ENCODE measurements at places on chromosomes 1 and 21. TPM values are rescaled to one million over a fixed set of nuclear protein-coding genes. Genes with fewer than 3 reads are reported as not detected.

DNA sequence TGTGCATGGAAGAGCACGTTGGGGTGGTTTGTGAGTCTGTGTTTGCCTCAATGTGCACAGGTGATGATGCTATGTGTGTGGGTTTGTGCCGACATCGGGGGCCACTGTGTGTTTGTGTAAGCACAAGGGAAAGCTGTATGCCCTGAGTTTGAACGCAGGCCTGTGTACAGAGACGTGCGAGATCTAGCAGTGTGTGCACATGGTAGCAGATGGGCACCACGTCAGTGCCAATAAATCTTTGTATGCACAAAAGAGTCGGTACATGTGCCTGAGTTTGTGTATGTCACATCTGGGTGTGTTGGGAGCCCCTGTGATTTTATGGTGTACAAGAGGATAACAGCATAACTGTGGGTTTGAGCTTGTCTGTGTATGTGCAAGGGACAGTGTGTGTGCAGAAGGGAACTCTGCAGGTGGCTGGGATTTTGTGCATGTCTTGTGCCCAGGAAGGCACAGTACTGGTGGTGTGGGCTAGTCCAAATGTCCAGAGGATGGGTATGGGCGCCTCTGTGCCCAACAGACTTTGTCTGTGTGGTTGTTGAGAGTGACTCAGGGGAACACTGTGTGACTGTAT is 32.0 kb upstream of the WASF2 start:
- no peak for DNase-seq

- no peak for DNase-seq
Measured at GRCh38 chr1:92502247-92502646, 15.5 kb upstream of the GFI1 start.

GRCh38 chr1:204222764-204223055 is 8.9 kb upstream of the GOLT1A start:
- DNase-seq = no peak

- no peak for DNase-seq
Measured at GRCh38 chr21:42980312-42981213, 6.2 kb downstream of the PKNOX1 start.

GRCh38 chr1:222616525-222616924 is 1.4 kb upstream of the MIA3 start:
- no peak for DNase-seq

GRCh38 chr1:68506386-68506785 is 9.5 kb upstream of the DEPDC1 start:
- DNase-seq = no peak

GRCh38 chr1:25987951-25988350 is 9.9 kb downstream of the PAFAH2 start:
- DNase-seq = no peak

DNA sequence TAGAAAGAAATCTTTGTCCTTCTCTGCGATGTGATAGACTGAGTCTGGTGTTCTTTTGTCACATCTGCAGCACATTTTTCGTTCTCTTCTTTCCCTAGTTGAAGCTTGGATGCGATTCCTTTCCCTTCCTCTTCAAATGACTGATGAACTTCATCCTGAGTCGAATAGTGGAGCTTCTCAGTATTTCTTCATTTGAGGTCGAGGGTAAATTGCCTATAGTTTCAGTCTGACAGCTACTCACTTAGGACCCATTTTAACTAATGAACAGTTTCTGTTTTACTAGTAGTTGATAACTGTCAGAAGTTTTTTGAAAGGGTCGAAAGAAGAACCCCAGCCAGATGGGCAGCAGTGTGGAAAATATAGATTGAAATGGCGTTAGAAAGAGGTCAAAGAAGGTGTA is 4.7 kb upstream of the REG4 start:
- no peak for DNase-seq

DNA sequence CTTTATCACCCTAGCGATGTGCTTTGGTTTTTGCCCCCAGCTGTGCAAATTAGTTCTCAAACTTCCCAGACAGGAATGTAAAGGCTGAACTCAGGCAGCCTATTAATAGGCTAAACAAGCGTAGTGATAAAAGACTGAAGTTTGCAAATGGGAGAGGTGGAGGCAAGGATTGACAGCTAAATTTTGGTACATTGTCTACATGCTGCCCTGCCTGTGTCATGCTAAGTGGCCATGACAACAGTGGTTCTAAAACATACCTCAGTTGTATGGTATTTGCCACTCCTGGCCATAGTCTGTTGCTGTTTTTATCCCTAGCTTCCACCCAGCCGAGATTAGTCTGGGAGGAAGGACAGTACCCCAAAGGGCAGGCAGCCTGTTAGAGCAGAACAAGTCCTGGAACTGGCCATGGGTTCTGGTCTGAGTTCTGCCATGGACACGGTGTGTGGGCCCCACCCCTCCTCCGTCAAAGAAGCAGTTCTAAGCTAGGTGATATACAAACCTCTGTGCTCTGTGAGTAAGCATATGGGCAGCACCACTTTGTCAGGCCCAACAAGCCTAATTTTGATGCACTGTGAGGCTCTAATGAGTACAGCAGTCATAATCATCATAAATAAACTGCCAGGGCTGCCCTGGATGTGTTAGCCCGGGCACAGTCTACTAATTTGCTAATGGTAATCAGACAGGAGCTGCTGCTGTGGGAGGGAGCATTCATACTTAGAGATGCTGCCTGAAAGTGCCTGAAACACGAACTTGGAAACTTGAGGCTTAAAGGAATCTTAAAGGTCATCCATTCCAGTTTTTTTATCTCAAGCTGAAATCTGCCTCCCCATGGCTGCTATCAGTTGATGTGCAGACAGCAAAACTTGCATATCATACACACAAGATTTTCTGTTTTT is 177.1 kb downstream of the HHAT start:
- DNase-seq = no peak

DNA sequence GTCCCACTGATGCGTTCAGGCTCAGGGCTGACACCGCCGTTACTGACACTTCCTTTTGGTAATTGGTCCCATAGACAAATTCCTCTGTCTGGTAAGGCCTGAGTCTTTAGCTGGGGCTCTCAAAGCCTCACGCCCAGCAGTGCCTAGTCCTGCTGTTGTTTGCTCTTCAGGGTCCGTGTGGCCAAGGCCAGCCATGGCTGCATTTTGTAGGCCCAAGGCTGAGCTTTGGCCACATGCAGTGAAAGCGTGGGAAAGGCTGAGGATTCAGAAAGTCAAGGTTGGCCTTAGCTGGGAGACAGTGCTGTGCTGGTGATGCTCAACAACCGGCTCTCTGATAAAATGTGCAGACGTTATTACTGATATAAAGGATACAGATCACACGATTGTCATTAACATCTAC is 63.5 kb upstream of the C1orf174 start:
- no peak for DNase-seq

DNA sequence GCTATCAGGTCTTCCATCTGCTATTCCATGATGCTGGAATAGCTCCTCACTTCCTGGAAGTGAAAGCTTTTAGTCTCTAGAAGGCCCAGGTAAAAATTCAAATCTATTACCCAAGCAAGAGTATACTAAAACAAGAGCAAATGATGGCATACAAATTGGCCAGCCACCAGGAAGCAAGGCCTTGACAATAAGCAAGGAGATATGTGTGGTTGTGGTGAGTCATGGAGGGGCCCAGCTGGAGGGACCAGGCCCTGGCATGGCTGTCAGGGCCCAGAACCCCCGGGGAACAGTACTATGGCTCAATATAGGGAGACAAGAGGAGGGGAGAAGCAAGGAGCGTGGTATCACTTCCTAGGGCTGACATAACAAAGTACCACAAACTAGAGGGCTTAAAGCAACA is 358.7 kb downstream of the RRAGC start:
- no peak for DNase-seq

DNA sequence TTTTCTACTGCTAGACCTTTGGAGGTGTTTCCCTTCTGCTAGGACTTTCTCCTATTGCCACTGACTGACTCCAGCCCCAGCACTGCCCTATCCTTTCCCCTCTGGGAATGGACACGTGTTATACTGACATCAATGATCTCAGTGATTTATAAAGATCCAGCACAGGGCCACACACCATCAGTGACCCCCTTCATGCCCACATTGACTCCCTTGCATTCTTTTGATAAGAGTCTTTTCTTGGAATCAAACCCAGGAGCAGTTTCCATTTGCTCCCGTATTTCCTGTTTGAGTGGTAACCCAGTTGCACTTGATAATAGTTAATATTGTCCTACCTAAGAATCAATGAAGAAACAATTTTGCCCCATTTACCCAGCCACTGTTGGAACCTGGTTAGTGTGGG is 501.0 kb upstream of the USP24 start:
- no peak for DNase-seq

DNA sequence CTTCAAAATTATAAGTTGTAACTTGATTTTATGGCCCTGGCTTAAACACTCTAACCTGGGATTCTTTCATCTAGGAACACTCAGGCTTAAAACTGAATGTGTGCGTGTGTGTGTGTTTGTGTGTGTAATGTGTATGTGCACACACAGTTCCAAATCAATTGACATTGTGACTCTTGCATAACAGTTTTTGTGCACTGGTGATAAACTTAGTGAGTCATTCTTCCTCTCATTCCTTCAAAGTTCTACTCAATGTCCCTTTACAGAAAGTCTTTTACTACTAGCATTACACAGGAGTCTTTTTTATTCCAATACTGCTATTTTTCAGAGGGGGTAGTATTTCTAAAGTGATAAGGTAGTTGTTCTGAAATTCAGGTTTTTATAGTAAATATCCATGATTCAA is 943.6 kb downstream of the KCNT2 start:
- no peak for DNase-seq

GRCh38 chr1:180309338-180309737 is 79.3 kb downstream of the LHX4 start:
- DNase-seq = no peak

DNA sequence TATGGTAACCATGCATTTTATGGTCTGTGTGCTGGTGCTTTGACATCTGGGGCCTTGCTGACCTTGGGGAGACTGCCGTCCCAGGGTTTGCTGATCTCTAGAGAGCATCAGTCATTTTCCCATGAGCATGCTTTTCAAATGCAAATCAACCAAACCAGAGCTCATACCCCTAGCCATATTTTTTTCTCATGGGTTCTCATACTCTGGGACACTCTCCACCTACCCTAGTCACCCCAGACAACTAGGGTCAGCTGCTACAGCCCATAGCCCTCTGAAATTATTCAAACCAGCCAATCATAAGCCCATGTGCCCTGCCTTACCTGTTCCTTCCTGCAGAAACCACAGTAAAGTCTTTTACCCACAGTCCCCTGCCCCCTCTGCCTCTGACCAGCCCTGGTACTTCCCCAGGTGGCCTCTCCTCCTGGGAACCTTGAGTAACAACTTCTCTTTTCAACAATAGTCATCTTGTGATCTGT is 132.0 kb downstream of the MAP3K21 start:
- no peak for DNase-seq

DNA sequence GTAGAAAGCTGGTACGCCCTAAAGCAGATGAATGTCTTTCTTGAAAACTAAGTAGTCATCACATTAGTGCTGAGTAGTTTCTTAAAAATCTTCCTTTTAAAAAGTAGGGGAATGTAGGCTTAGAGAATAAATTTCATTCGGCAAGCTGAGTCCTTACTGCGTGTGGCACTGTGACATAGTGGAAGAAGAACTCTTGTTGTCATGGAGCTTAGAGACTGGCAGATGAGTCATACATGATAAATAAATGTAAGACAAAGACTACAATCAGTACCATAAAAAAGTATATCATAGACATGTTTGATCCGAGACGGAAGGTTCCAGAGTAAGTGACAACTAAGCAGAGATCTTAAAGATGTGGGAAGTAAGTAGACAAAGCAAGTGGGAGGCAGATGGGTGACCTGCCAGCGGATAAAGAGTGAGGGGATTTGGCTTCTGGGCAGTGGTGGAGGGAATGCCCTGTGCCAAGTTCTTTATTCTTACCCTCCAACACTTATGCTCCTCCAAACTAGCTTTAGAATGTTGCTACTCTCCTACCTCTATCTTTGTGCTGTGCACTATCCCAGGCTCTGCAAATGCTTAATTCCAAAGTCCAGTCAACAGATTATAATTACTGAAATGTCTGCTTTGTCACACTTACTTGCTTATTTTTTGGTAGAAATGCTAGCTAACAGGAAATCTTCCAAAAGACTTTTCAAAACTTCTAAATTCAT is 608.5 kb upstream of the USP24 start:
- no peak for DNase-seq

- DNase-seq = no peak
Measured at GRCh38 chr1:25927521-25928265, 21.5 kb upstream of the STMN1 start.

GRCh38 chr1:41862384-41863221 is 56.1 kb downstream of the HIVEP3 start:
- DNase-seq = no peak

DNA sequence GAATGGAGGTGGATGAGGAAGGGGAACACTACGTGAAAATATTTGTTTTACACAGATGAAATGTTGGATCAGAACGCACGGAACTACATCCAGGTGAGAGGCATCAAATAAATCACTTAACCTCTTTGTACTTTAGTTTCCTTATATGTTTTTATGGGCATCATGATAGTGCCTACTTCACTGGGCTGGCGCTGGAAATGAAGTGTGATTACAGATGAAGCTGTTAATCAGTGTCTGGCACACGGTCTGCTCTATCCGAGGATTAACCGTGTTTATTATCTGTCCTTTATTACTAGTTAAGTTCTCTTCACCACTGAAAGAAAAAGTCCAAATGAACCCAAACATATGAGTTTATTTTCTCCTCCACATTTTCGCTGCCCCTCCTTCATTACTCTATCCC is 96.0 kb upstream of the TRABD2B start:
- no peak for DNase-seq

FAF1 gene
- 99.9 TPM for total RNA-seq

NAV1 gene
- total RNA-seq = 13.2 TPM

SMG5 gene
- total RNA-seq = 216 TPM

KIF26B gene
- total RNA-seq = 1.7 TPM

DIRAS3 gene
- 0.10 TPM for total RNA-seq

SPATA45 gene
- 0.63 TPM for total RNA-seq

LRP8 gene
- 157 TPM for total RNA-seq

ETV3L gene
- 0.74 TPM for total RNA-seq

CSF1 gene
- 5.5 TPM for total RNA-seq

DNALI1 gene
- total RNA-seq = 4.0 TPM

CFHR2 gene
- not detected for total RNA-seq

KDF1 gene
- total RNA-seq = 14.6 TPM

FCER1G gene
- total RNA-seq = 0.35 TPM

ZNF593OS gene
- not detected for total RNA-seq

IFI44L gene
- not detected for total RNA-seq

All from H7 (cell line).